Left ventricle myocardium inferior (tissue), 1 donor: ENCODE measurements at places on chromosomes 5 and 9. TPM values are rescaled to one million over a fixed set of nuclear protein-coding genes. Genes with fewer than 3 reads are reported as not detected.

The HCN1 gene
- 0.14 TPM for total RNA-seq

The GLRA1 gene
- not detected for total RNA-seq

The CTNND2 gene
- 18.4 TPM for total RNA-seq

- no peak for DNase-seq
Measured at GRCh38 chr9:20144197-20144596, 355.4 kb upstream of the SLC24A2 start.

GRCh38 chr5:107092695-107093094 is 578.0 kb downstream of the EFNA5 start:
- no peak for DNase-seq

- no peak for DNase-seq
Measured at GRCh38 chr9:5479994-5480694, 29.8 kb downstream of the CD274 start.

GRCh38 chr9:115033800-115034199 is 84.2 kb downstream of the TNC start:
- no peak for DNase-seq

- no peak for DNase-seq
Measured at GRCh38 chr5:168979135-168979534, 321.8 kb downstream of the SLIT3 start.

DNA sequence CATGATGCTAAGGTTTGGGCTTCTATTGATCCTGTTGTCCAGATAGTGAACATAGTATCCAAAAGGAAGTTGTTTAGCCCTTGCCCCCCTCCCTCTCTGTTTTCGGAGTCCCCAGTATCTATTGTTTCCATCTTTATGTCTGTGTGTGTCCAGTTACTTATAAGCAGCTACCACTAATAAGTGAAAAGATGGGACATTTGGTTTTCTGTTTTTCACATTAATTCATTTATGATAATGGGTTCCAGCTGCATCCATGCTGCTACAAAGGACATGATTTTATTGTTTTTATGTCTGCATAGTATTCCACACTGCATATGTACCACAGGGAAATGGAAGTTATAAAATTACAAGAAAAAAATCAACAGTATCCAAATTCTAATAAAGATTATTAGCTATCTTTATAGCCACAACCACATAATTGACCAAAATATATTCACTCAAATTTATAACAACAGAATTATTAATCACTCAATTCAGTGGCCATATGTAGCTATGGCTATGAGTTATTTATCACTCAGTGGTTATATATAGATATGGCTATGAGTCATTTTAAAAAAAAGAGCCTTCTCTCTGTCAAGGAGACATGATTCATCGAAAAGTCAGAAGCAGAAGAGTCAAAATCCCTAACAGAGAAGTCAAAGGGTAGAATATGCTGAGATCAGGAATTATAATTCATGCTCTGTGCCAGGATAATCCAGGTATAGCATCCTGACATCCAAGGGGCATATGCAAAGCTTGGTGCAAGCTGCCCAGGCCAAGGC is 367.5 kb downstream of the DEPDC1B start:
- DNase-seq, result no peak

- peak; percentile 59 for DNase-seq
Measured at GRCh38 chr9:111298731-111299598, 31.1 kb downstream of the OR2K2 start.

DNA sequence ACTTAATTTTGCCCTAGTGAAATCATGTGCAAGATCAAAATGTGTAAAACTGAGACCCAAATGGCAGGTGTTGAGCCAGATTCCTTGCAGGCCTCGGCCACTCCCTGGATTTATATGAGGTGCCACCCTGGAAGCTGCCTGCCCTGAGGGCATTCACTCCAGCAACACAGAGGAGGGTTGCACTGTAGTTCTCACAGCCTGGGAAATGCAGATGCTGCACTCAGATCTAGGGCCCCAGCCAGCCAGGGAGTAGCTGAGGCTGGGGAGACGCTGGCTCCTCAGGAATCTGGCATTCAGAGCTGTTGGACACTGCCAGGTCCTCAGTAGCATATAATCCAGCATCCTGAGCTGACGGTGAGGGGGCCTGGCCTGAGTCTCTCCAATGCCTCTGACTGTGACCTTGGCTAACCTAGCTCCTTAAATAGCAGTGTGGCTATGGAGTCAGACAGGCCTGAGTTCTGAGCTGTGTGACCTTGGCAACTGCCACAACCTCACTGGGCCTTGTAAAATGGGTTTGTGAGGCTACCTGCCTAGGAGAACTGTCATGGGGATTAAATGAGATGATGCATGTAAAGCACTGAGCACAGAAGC is 8.7 kb downstream of the KCNMB1 start:
- DNase-seq, result no peak
